HFFc6 (cell line): ENCODE measurements at places on chromosomes 11 and 22. TPM values are rescaled to one million over a fixed set of nuclear protein-coding genes. Genes with fewer than 3 reads are reported as not detected.

Gene MMP10
- 0.27 to 3.5 TPM (median 1.1 TPM) in 3 replicates for total RNA-seq

Gene ALDH3B2
- total RNA-seq: not detected in 3 replicates

Gene APOL5
- not detected in 2 replicates for total RNA-seq

Gene DEPDC7
- 13.4 and 14.8 TPM in 2 replicates for total RNA-seq

Gene MUC6
- not detected in 2 replicates for total RNA-seq

Gene C11orf16
- total RNA-seq: not detected in 3 replicates

Gene TMEM191B
- 0.57 to 1.1 TPM in 2 of 3 replicates, not detected in the other for total RNA-seq

Gene RBFOX2
- 141 to 152 TPM (median 145 TPM) in 3 replicates for total RNA-seq

Gene BAIAP2L2
- not detected in 3 replicates for total RNA-seq

Gene LINC01488
- total RNA-seq: not detected in 3 replicates

Gene HIRA
- 26.6 to 29.6 TPM (median 27.4 TPM) in 3 replicates for total RNA-seq

Gene CCDC15
- total RNA-seq: 1.4 to 2.9 TPM (median 2.6 TPM) in 3 replicates

Gene MMP11
- 2.1 to 3.3 TPM (median 2.2 TPM) in 3 replicates for total RNA-seq

Gene UCP3
- total RNA-seq: 0.33 to 0.39 TPM (median 0.35 TPM) in 3 replicates

Gene BIK
- total RNA-seq: not detected in 3 replicates
